ENCODE measurements at places on chromosomes 16 and 17. TPM values are rescaled to one million over a fixed set of nuclear protein-coding genes. Genes with fewer than 3 reads are reported as not detected.

GRCh38 chr16:65487231-65487630 is 365.4 kb upstream of the CDH11 start:
- DNase-seq = no peak

DNA sequence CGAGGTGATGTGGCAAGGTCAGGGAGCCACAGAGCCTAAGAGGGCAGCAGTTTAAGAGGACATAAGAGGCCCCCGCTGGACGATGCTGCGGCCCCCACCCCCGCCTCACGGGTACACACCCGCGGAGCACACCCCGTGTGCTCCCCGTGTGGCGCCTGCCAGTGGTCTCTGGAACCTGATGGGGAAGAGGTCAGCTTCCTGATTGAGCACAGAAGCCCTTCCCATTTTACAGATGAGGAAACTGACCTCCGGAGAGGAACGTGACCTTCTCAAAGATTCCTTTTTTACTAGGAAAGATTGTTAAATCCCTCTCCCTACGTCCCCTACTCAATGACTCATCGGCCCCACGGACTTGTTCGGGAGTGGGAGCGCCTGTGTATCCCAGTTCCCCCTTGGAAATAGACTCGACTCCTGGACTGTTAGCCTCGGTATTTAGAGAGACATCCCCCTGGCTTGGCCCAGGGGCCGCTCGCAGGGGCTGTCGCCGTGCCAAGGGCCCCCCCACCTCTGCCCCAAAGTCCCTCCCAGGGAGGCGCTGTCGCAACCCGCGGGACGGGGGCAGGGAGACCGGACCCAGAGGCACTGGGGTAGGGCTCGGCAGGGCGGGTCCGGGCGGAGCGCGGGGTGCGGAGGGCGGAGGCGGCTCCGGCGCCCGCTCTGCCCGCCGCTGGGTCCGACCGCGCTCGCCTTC is at the start of gene ABCC3:
Gene ABCC3 (plus strand): TSS at position 658 of the 691 bp plus-strand sequence. CDS start 56 bp downstream, outside the sequence.
- no peak for DNase-seq

GRCh38 chr17:27299384-27300049 is 5.6 kb downstream of the WSB1 start:
- DNase-seq = no peak

DNA sequence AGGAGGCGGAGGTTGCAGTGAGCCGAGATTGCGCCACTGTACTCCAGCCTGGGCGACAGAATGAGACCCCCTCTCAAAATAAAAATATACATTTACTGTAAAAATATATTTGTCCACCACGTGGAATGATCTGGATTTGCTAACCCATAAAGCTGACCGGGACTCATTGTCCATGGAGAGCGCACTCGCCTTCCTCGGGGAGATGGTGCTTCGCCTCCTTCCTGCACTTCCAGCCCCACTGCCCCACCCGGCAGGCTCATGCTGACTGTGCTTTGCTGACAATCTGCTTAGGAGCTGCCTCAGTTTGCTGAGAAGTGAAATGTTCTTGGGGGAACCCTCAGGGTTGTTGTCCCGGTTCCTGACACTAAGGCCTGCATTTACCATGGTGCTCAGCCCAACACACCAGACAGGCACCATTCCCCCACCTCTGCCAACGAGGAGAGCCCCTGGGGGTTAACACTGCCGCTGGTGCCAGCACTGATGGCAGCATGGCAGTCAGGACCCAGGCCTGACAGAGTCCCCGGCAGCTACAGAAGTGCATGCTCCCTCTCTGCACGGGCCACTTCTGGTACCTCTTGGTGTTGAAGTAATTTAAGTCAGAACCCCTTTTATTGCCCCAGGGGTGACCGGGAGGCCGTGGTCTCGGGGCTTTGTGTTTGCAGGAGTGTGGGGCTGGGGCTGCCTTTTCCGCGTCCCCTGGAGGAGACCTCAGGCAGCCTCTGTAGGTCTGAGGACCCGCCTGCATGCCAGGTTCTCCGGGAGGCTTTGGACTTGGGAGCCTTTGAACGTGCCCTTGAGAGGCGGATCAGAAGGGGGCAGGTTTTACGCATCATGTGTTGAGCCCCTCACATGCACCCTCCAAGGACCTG is 2.5 kb downstream of the NUBP2 start:
- no peak for DNase-seq

- DNase-seq = no peak
Observed at GRCh38 chr16:57740423-57741071, 5.0 kb downstream of the KATNB1 start.

GRCh38 chr17:34248511-34249024 is 6.5 kb upstream of the CCL2 start:
- no peak for DNase-seq

GRCh38 chr17:41415833-41416335 is 8.5 kb downstream of the KRT37 start:
- DNase-seq = no peak

- DNase-seq = no peak
Observed at GRCh38 chr17:60147553-60148223, 2.1 kb upstream of the CA4 start.

- no peak for DNase-seq
Observed at GRCh38 chr16:28110074-28110473, 46.6 kb upstream of the GSG1L start.

GRCh38 chr17:72004011-72004427 is 116.8 kb upstream of the SOX9 start:
- DNase-seq = no peak

DNA sequence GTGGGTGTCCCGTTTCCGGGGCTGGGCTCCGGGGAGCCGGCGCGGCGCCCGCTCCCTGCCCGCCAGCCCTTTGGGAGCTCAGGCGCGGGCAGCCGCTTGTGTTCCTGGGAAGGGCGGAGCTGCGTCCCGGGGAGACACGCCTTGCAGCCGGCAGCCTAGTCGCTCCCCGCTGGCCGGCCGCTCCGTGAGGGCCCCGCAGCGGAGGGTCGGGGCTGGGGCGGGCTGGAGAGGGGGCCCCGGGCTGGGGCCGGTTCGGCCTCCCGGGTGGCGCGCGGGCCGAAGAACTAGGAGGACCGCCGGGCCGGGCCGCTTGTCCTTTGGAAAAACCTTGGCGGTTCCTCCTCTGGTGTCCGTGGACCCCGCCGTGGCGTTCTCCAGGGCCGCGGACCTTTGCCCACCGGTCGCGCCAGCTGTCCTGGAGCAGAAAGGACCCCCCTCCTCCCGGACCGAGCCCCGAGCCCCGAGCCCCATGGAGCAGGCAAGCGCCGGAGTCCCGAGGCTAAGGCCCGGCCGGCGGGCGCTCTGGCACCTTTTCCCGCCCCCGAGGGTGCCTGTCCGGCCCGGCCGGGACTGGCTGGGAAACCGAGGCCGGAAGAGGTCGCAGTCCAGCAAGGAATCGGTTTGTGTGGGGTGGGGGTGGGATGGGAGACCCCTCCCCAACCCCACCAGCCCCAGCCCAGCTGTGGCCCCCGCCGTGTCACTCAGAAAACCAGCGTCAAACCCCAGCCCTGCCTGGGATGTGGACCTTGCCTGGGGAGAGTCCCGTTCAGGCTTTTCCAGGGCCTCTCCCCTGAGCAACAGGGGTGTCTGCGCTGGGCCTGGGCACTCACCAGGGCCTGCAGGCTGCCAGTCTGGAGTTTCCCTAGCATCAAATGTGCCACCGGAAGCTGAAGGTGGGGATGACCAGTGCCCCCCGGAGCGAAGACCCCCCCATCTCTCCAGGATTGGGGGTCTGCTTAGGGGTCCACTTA is 6.8 kb upstream of the TBC1D3B start:
- peak; percentile 76 for DNase-seq

GRCh38 chr16:74111456-74111982 is 185.1 kb upstream of the PSMD7 start:
- DNase-seq = no peak

DNA sequence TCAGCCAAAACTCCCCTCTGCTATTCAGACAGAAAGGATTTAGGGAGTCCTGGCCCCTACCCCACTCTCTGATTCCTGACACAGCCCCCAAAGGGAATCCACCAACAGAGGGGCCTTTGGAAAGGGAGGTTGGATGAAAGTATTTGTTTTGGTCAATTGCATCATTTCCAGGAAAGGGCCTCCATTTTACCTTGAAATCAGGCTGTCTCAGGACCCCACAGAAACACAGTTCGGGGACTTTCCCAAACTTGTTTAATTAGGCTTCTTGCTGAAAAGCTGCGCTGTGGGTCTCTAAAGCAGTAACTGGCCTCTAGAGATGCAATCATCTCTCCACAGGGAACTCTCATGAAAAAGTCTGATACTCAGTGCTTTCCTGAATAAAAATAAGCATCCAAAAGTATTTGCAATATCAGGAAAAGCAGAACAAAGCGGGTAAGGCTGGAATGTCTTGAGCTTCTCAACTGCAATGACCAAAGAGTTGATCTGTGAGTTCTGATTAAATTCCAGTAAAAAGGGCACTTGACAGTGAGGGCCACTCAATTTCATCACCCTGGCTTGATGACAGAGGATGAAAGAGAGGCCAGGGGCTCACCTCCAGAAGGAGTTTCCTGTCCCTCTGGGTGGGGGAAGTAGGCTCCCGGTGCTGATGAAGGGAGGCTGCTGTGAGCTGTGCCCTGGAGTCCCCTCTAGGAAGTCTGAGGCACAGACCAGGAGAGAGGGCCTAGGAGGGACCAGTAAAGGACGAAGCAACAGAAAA is 36.3 kb downstream of the LYRM9 start:
- peak; percentile 3 for DNase-seq

DNA sequence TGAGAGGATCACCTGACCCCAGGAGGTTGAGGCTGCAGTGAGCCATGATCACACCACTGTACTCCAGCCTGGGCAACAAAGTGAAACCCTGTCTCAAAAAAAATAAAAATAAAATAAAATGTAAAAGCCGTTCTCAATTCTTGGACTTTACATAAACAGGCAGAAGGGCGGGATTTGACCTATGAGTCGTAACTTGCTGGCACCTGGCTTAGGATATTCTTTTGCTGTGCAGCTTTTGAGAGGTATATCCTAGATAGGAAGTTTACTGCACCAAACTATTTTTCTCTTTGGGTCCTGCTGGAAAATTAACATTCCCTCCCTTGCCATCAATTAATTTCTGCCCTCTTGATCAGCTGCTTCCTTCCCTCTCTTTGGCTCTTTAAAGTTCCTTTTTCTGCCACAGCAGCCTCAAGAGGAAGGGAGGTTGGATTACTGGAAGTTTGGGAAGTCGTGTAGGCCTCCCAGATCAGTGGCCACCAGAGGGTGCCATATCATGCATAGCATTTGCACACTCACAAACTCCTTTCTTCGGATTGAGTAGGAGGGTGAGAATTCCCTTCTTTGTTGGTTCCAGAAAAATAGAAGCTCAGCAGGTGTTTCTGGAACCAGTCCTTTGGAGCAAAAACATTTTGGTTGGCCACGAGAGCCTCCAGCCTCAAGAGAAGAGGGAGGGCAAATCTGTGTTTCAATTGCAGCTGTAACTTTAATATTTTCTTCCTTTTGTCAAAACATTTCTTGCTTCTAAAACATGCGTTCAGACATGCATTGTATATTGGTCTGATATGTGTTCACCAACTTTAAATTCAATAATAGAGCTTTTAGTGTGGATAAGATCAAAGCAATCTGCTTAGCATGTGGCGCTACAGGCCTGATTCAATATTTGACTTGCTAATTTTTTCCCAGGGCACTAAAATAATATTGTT is 147.3 kb downstream of the CCDC182 start:
- DNase-seq = peak; percentile 84

- DNase-seq = no peak
Observed at GRCh38 chr17:75564195-75564594, 23.4 kb upstream of the MYO15B start.

DNA sequence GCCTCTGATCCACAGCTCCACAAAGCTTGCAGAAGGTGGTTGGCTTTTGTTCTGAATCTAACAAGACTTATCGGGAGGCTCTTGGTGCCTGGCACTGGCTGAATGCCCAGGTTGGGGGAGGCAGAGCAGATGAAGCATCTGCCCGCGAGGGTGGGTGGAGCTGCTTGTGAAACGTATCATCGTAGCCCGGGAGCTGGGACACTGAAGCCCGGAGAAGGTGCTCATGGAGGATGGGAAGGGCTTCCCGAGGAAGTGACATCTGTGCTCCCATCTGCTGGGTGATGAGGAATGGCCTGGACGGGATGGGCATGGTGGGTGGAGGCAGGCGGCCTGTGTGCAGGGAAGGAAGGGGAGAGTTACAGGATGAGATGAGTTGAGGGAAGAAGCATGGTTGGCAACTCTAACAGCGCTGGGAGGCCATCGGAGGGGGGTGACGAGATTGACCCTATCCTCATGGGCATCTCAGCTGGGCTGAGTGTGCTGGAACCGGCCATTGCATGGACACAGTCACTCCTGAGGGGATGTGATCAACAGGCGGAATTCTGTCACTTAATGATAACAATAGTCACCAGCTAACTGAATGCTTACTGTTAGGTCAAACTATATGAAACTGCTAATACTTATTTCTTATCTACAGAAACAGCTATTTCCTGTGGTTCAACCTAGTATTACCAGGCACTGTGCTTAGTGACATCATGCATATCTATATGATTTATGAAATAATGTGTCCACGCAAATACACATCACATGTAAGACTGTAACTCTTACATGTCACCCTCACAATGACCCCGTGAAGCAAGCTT is 102.7 kb downstream of the ABCC6 start:
- peak; percentile 65 for DNase-seq

DNA sequence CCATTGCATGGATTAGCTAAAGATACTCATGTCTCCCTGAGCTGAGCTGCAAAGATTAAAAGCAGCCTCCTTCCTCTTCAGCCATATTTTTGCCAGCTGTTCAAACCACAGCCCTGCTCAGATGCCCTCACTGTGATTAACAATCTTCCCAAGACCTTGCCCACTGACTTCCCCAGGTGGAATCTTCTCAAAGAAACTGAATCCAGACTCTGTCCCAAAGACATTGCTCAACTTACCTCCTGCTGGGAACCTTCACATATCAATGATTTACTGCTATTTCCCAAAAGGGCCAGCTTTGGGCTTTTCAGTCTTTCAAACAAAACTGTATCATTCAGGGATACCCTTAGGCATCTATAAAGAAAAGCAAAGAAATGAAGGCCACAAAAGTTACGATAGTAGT is 9.2 kb downstream of the C17orf67 start:
- DNase-seq = no peak

DNA sequence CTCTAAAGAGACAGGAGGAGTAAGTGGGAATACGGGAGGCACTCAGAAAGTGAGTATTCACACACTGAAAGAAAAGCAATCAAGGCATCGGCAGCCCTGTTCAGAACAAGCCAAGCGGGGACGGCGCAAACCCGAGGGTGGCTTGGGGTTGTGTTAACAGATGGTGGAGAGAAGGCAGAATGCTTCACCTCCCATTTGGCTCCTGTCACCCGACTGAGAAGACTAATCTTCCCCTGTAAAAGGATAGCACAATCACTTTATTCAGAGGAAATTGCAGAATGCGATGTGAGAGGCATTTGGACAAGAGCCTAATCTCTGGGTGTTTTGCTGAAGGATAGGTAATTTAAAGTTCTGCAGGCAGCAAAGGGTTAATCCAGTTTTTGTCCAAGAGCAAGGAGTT is 119.3 kb upstream of the WSCD1 start:
- peak; percentile 76 for DNase-seq

- DNase-seq = no peak
Observed at GRCh38 chr17:41614098-41614497, 1.5 kb upstream of the KRT16 start.

UTS2R gene
- not detected for polyA plus RNA-seq

APOBR gene
- 0.90 TPM for polyA plus RNA-seq

CCL4 gene
- polyA plus RNA-seq = 0.80 TPM

PLA2G10 gene
- polyA plus RNA-seq = not detected

ZFPM1 gene
- polyA plus RNA-seq = 9.8 TPM

ANKRD11 gene
- polyA plus RNA-seq = 53.2 TPM

STAC2 gene
- 19.5 TPM for polyA plus RNA-seq

SPN gene
- polyA plus RNA-seq = 0.37 TPM

TRPV3 gene
- polyA plus RNA-seq = 0.37 TPM

TBC1D3I gene
- not detected for polyA plus RNA-seq
